ENCODE measurements at places on chromosomes 6 and 20.
A peak's percentile ranks its signal among the peaks of the same experiment; 100 is the strongest.

DNA sequence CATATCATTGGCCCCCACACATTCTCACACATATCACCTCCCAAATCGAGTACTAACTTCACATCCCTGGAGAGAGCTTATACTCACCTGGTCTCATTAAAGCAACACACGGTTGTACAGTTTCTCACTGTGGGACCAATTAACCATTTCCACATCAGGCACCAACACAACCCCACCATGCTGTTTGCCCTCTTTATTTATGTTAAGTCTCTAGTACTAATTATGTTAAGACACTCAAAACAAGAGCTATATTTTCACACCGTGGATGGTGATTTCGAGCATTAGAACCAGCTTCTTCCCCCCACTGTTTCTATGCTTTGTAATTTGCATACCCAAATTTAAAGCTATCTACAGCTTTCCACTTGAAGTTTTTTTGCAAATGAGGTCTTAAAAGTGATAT, 6.3 kb downstream of the SCML4 start:
- no peak for DNase-seq

- peak; percentile 71 for DNase-seq
These were observed 53.9 kb downstream of the OTOR start for GRCh38 chr20:16801919-16802651.

GRCh38 chr6:92700411-92700810, 718.9 kb downstream of the EPHA7 start:
- no peak for DNase-seq

GRCh38 chr6:134347885-134348805, 30.2 kb upstream of the SGK1 start:
- DNase-seq = no peak

GRCh38 chr6:49001856-49002541, 461.1 kb downstream of the MMUT start:
- DNase-seq = no peak
